M059J (cell line): ENCODE measurements at places on chromosomes 2 and 18.

DNA sequence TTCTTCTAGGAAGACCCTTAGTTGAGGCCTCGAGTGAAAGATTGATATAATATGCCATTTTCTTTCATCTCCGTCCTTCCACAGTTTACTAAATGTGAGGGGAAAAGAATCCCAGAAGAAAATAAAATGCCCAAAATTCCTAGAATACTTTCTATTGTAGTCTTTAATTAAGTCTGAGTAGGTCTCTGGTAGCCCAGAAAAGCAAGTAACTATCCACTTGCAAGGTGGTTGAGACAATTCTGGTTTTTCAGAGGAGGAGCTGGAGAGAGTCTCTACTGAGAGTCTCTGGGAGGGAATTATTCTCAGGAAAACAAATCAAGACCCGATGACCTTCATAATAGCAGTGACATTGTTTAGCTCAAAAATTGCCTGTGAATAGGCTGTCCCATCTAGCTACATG, 63.9 kb upstream of the TTC39C start:
- no peak for DNase-seq

DNA sequence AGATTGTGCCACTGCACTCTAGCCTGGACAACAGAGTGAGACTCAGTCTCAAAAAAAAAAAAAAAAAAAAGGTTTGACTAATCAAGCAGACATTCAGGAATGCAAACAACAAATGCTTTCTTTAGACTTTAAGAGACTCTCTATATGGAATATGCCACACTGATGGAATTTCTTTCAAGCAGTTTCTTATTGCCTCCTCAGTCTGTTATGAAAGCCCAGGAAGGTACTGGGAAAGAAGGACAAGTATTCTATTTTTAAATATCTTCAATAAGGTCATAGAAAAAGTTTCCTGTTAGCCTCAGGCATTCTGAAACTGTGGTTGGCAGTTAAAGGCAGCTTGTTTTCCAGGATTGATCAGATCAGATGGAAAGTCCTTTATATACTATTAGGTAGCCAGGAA, 241.6 kb downstream of the PIK3C3 start:
- peak; percentile 68 for DNase-seq

DNA sequence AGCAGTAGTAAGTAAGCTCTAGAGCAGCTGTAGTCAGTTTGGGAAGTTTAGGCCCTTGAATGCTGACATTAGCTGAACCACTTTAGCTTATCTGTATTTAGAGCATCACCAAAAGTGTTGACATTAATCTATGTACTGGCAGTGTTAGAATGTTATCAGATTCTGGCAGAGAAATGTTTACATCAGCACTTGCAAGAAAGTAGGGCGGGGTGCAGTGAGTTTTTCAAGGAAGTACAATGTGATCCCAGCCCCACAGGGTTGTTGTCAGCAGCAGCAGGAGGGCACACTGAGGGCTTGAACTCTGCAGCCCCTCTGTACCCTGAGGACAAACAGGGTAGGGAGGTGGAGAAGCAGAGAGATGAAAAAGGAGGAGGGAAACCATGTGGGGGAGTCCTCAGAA, 35.5 kb upstream of the RMP24 start:
- no peak for DNase-seq

DNA sequence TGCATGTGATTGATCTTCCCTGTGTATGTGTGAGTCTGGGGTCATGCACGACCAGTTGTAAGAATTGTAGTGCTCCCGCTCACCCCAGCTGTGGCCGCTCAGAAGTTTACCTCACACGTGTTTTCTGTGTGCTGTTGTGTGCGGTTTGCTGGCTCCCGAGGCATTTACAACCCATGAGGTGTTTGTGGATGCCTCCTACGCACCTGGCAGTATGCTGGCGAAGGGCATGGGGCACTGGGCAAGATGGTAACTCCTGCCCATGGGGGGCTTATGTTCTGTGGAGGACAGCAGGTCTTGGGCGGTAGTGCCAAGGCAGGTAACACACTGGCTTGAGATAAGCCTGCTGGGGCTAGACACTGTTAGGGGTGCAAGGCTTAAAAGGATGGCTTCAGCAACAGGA, 102.6 kb upstream of the HS6ST1 start:
- no peak for DNase-seq

DNA sequence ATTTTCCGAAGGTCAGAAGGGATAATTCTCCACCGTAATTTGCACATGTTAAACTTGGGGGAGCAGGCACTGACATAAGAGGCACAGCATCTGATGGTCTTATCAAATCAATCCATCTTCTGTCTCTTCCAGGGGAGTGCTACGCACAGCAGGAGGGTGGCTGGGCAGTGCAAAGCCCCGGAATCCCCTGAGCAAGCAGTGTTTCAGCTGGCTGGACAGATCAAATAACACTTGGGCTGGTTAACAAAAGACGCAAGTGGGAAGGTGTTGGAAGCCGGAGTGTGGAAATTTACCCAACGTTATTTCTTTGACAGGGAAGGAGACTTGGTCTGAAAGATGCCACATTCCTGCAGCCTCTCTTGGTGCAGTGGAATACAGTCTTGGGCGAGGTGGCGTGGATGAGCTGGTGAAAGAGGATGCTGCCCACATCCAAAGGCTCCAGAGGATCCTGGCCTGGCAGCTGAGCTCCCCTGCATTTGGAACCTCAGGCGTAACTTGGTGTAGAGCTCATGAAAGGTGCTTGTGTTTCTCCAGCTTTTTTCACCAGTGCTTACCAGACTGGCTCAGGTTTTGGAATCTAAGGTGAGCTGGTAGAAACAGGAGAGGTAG, 103.0 kb downstream of the MAPK4 start:
- DNase-seq, result no peak

GRCh38 chr2:625415-626333, 51.5 kb downstream of the TMEM18 start:
- DNase-seq, result no peak

GRCh38 chr2:42964439-42965083, 172.2 kb upstream of the HAAO start:
- DNase-seq, result peak; percentile 91
